ENCODE measurements at places on chromosomes 16 and 17.

- DNase-seq, result no peak
- H3K36me3 ChIP-seq, result no peaks in the 10 kb centered on the region
- peaks cover 3% of the 10 kb centered on the region for H3K4me1 ChIP-seq
- peaks cover 17% of the 10 kb centered on the region for H3K27me3 ChIP-seq
- no peak overlapping the region for H3K4me3 ChIP-seq
- no peak overlapping the region for H3K27ac ChIP-seq
These were observed 1.4 kb downstream of the RAP1GAP2 start for GRCh38 chr17:2797637-2798036.

DNA sequence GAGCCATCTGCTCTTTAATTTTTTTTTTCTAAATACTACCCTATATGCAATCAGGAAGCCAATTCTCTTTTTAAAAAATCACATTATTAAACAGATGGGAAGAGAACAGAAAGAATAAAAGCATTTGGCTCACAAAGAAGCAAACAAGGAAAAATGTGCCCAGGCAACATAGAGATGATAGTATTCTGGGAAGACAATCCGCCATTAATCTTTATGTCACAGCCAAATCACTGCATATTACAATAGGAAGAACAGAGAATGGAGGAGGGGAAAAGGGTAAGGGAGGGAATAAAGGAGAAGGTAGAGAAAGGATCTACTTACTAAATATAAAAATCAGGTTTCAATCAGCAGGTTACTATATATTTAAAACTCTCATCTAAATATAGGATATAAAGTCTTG is 34.3 kb downstream of the STAT5B start:
- no peaks in the 10 kb centered on the region for H3K36me3 ChIP-seq
- no peaks in the 10 kb centered on the region for H3K27me3 ChIP-seq
- no peak for DNase-seq

DNA sequence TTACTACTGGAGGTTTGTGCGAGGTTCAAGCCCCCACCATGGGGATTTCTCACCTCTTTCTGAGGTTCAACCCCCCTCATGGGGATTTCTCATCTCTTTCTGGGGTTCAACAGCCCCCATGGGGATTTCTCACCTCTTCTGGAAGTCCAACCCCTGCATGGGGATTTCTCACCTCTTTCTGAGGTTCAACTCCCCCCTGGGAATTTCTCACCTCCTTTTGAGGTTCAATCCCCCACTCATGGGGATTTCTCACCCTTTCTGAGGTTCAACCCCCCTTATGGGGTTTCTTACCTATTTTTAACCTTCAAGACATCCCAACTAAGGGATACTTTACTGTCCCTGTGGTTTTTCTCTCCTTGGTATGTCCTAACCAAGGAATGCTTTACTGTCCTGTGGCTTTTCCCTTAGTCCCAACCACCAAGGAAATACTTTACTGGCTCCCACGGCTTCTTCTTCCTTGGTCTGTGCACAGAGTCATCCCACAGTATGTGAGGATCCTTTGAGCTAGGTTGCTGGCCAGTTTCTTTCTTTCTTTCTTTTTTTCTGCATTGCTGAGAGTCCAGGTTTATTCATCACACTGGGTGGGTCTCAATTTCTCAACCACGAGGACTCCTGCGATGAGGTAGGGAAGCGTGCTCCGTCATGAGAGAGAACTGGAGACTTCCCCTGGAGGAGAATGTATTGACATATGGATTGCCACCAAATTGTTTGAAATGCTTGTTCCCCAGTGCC is 2140.2 kb downstream of the TP53TG3F start:
- no peak overlapping the region for H3K4me3 ChIP-seq
- H3K27ac ChIP-seq, result no peak overlapping the region
- H3K4me1 ChIP-seq, result no peaks in the 10 kb centered on the region
- no peaks in the 10 kb centered on the region for H3K27me3 ChIP-seq
- DNase-seq, result no peak

GRCh38 chr16:59148056-59148768 is 414.1 kb upstream of the GOT2 start:
- H3K27me3 ChIP-seq, result peaks cover 4% of the 10 kb centered on the region
- H3K27ac ChIP-seq, result no peak overlapping the region
- DNase-seq, result no peak
- no peaks in the 10 kb centered on the region for H3K4me1 ChIP-seq
- H3K4me3 ChIP-seq, result no peak overlapping the region
- H3K36me3 ChIP-seq, result no peaks in the 10 kb centered on the region

GRCh38 chr17:12789481-12790248 is at the start of gene ARHGAP44:
ARHGAP44 (plus strand) TSS chr17:12789498; CDS start chr17:12789839, 341 bp downstream.
- peak within 1 kb of the TSS; percentile 83 for H3K27ac ChIP-seq
- peaks cover 5% of the 10 kb centered on the region for H3K4me1 ChIP-seq
- H3K4me3 ChIP-seq, result peak within 1 kb of the TSS; percentile 95
- H3K27me3 ChIP-seq, result peaks cover 41% of the 10 kb centered on the region
- H3K36me3 ChIP-seq, result no peaks in the 10 kb centered on the region

Measured in type B pancreatic cell (in vitro differentiated cells).